ENCODE measurements at places on chromosomes 5 and 9.
A peak's percentile ranks its signal among the peaks of the same experiment; 100 is the strongest.

GRCh38 chr5:36301858-36302603 is at the start of gene RANBP3L:
TSS of gene RANBP3L (minus strand) at chr5:36301902. CDS start at chr5:36301416, 486 bp downstream.
- DNase-seq = no peak

DNA sequence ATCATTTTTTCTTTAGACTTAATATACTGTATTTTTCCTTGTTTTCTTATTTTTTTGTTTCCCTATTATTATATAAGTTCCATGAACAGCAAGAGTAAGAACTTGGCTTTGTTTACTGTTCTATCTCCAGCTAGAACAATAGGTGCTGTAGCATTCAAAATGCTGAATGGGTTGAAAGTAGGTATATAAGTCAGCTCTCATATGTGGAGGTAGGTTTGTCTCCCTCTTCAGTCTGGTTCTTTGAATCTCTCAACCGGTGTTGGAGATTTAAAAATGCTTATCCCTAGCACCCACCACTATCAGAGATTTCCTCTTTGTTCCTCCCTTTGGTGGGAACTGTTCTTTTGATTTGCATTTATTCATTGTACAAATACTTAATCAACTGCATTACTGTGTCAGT is 87.5 kb upstream of the FSD1L start:
- DNase-seq = no peak

DNA sequence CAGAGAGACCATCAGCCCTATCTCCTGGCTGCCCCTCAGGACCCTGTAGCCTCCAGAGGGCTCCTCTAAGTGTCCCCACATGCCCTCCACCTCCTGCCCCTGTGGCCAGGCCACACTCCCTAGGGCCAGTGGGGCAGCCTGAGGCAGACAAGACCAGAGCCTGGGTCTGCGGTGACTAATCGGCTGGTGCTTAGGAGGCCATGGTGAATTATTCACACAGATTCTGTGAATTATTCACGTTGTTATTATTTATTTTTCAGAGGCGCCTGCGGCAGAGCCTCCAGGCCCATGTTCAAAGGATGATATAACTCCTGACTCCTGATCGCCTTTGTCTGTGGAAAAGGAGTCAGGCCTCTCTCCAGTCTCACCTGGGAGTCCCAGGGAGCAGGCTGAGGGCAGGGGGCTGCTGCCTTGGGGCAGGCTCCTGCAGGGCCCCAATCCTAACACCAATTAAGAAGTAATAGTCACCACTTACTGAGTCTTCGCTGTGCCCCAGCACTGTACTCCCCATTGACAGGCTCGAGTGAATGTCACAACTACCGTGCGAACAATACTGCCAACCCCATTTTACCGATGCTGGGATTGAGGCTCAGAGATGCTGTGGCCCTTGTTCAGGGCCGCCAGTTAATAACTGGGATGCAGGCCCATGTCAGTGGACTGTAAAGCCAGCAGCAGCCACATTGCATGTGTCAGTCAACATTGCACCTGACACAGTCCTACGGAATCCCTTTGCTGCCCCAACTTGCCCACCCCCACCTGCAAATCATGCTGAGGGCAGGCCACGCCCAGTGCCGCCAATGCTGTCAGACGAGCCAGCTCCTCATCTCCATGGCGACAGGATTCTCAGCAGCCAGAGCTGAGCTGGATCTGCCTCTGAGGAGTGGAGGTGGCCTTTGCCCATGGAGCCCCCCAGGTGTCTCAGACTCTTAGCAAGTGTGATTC is 94.9 kb downstream of the PCDH1 start:
- DNase-seq = no peak

GRCh38 chr9:91724609-91725505 is 225.2 kb downstream of the ROR2 start:
- no peak for DNase-seq

DNA sequence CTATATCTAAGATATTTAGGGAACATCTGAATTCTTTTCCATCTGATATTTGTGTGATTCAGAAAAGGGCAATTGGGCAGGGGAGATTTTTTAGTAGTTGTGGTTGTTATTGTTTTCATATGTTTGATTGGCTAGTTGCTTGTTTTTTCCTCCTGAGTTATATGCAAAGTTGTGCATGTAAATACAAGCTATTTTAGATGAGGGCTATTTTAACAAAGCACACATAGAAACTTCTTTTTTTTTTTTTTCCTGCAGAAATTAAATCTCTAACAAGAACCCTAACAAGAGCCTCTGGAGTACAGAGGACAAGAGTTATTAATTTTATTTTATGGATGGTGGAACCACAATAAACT is 559.1 kb downstream of the CETN3 start:
- DNase-seq = no peak

- DNase-seq = no peak
Measured at GRCh38 chr5:159322180-159322579, 8.1 kb downstream of the IL12B start.

GRCh38 chr5:54045077-54045792 is 265.1 kb downstream of the ARL15 start:
- no peak for DNase-seq

GRCh38 chr5:56259002-56259511 is 25.9 kb upstream of the ANKRD55 start:
- peak; percentile 91 for DNase-seq

GRCh38 chr5:683551-684481 is 9.3 kb downstream of the TPPP start:
- DNase-seq = no peak

DNA sequence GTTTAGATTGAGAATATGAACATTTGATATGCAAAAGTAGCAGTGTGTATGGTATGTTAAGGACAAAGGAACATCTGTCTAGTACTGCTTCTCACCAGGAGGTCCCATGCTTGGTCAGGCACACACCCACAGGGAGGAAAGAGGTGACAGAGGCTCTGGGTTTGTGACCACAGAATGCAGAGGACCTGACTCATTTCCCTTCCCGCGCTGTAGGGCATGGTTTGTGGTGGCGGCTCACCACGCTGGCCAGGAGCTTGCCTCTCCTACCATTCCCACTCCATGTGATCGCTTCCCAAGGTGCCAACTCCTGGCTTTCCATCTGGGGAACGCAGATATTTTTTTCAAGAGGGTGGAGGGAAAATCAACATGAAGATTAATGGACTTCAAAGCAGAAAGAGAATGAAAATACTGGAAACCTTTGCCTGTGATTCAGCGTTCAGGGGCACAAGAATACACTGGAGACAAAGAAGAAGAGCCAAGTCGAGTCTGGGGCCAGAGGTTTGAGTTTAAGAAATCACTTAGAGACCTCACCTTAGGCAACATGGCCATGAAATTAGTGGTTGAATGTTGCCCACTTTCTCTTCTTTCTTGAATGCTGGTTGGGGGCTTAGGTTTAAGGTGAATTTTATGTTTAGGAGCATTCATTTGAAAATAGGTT is 477.8 kb downstream of the CCDC171 start:
- DNase-seq = peak; percentile 77

GRCh38 chr5:9094582-9094981 is 451.3 kb downstream of the SEMA5A start:
- no peak for DNase-seq

- DNase-seq = no peak
Measured at GRCh38 chr5:139820606-139821005, 25.0 kb downstream of the PSD2 start.

DNA sequence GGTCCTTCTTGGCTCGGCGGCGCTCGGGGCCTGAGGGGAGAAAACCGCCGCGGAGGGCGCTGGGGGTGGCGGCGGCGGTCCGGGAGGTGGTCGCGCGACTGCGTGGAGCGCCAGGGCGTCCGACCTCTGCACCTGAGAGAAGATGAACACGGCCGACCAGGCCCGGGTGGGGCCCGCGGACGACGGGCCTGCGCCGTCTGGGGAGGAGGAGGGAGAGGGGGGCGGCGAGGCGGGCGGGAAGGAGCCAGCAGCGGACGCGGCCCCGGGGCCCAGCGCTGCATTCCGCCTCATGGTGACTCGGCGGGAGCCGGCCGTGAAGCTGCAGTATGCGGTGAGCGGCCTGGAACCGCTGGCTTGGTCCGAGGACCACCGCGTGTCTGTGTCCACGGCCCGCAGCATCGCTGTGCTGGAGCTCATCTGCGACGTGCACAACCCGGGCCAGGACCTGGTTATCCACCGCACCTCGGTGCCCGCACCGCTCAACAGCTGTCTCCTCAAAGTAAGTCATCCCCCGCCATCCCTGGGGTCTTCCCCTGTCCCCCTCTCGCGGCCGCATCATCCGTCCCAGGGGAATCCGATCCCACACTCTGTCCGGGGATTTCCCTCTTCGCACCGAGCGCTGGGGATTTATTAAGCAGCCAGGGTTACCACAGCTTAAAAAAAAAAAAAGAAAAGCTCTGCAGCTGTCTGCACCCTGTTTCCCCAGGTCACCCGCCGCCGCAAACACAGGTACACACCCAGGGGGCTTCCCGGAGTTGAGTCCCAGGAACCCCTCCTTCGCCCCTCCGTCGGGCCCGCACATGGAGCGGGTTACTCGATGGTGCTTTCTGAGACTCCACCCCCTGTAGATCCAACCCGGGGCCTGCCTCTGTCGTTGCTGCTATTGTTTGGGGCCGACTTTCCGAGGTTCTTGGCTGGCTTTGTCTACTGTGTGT is at the start of gene GTF3C4:
Gene GTF3C4, plus strand, starts transcription at position 8 of the 935 bp plus-strand sequence. Its CDS starts 135 bp downstream, at position 143.
- no peak for DNase-seq

DNA sequence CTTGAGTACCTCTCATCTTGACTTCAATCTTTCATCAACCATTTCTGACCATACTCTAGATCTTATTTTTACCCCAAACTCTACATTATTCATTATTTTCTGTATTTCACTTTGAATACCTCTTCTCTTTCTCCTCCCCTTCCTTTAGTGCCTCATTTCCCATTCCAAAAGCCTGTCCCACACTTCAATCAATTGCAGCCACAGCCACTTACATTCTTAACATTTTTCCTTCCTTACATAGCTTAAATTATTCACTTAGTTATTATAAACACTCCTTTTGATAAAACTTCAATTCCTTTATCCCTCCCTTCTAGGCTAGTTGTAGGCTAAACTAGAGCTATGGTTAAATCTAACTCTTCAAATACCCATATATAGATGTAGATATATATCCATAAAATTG is 344.0 kb downstream of the PRR16 start:
- DNase-seq = peak; percentile 29

All from NCI-H226 (cell line).